ENCODE measurements at places on chromosomes 6 and 20. TPM values are rescaled to one million over a fixed set of nuclear protein-coding genes. Genes with fewer than 3 reads are reported as not detected.

DNA sequence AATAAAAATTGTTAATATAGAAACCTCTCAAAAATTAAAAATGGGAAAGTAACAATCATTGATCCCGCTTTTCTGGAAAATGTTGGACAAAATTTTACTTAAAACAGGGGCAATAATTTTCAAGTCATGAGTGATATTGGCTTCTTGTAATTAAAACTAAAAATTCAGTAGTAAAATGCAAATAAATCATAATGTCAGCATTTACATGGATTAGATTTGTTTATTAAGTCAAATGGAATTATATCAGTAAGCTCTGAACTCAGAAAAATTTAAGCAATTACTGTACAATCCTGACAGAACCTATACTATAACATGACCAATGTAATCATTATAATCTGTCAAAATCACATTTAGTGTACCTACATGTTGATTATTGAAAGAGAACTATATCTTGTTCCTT is 39.9 kb upstream of the NKX2-4 start:
- H3K27me3 ChIP-seq, result no peaks in the 10 kb centered on the region
- H3K4me3 ChIP-seq, result no peak overlapping the region

DNA sequence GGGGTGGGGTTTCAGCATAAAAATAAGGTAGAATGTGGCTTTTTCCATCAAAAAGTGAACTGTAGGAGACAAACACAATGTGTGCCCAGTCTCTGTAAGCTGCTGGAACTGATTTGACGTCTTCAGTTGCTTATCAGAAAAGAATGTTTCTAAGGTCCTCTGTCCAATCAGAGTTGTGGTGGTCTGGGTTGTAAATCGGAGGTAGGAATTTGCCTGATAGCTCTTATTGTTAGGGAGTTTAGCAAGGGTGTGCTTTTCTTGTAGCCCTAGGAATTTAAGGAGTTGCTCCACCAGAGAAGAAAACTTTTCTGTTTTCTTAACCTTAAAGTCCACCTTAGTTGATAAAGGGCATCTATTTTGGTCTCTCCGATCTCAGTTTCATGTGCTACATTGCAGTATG is 10.4 kb upstream of the SSTR4 start:
- no peak for DNase-seq
- no peak overlapping the region for H3K4me3 ChIP-seq
- H3K27ac ChIP-seq, result no peak overlapping the region
- no peaks in the 10 kb centered on the region for H3K36me3 ChIP-seq
- H3K27me3 ChIP-seq, result no peaks in the 10 kb centered on the region

DNA sequence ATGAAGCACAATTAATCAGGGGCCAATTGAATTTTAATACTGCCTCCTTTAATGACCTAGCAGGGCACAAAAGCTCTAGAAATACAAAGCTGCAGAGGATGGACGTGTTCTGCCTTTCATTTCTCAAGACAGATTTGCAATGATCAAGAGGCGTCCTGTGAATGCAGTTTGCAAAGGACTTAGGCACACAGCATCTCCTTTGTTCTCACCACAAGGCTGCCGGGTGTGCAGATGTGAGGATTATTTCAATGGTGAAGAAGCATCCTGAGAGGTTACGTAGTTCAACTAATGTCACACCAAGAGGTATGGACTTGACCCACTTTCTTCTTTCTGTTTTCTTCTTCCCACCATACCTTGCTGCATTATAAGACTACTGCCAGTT is 42.9 kb upstream of the SPTLC3 start:
- H3K27me3 ChIP-seq, result no peaks in the 10 kb centered on the region
- no peak overlapping the region for H3K4me3 ChIP-seq
- H3K4me1 ChIP-seq, result no peaks in the 10 kb centered on the region
- no peak for DNase-seq
- no peak overlapping the region for H3K27ac ChIP-seq

- H3K4me1 ChIP-seq, result peaks cover 43% of the 10 kb centered on the region
- H3K27ac ChIP-seq, result peak overlapping the region; percentile 74
- H3K4me3 ChIP-seq, result no peak overlapping the region
- H3K36me3 ChIP-seq, result no peaks in the 10 kb centered on the region
- no peaks in the 10 kb centered on the region for H3K27me3 ChIP-seq
Measured at GRCh38 chr6:122709922-122710512, 69.5 kb upstream of the FABP7 start.

- peaks cover 12% of the 10 kb centered on the region for H3K27me3 ChIP-seq
- no peaks in the 10 kb centered on the region for H3K36me3 ChIP-seq
- no peak for DNase-seq
- no peak overlapping the region for H3K27ac ChIP-seq
Measured at GRCh38 chr20:58017231-58017969, 211.1 kb downstream of the ANKRD60 start.

GRCh38 chr20:20487811-20488210 is 119.9 kb downstream of the INSM1 start:
- no peak for DNase-seq
- no peaks in the 10 kb centered on the region for H3K36me3 ChIP-seq
- no peaks in the 10 kb centered on the region for H3K27me3 ChIP-seq
- H3K27ac ChIP-seq, result no peak overlapping the region
- no peak overlapping the region for H3K4me3 ChIP-seq
- H3K4me1 ChIP-seq, result no peaks in the 10 kb centered on the region

DNA sequence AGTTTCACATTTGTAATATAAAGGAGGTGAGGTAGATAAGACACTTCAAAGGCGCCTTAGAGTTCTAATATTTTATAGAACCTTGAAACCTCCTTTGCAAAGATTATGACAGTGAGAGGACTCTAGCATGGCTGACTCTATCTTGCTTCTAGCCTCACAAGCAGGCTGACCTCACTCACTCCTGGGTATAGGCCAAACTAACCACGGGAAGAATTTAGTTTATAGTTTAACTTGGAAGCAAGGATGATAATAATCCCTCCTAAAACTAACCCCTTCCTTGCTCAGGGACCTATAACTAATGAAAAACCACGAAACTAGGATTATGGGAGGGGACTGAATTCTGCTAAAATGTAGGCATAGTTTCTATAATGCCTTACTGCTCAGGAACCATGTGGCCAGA is 84.3 kb downstream of the FILIP1 start:
- H3K27ac ChIP-seq, result no peak overlapping the region
- no peaks in the 10 kb centered on the region for H3K36me3 ChIP-seq
- H3K4me1 ChIP-seq, result no peaks in the 10 kb centered on the region
- DNase-seq, result no peak

- no peak overlapping the region for H3K27ac ChIP-seq
- no peak overlapping the region for H3K4me3 ChIP-seq
- no peaks in the 10 kb centered on the region for H3K27me3 ChIP-seq
- no peaks in the 10 kb centered on the region for H3K4me1 ChIP-seq
- H3K36me3 ChIP-seq, result no peaks in the 10 kb centered on the region
- DNase-seq, result no peak
Measured at GRCh38 chr6:140915551-140915950, 1217.2 kb upstream of the GJE1 start.

- no peak overlapping the region for H3K4me3 ChIP-seq
- H3K36me3 ChIP-seq, result no peaks in the 10 kb centered on the region
- DNase-seq, result no peak
- no peaks in the 10 kb centered on the region for H3K27me3 ChIP-seq
Measured at GRCh38 chr6:119902681-119903080, 553.1 kb upstream of the MAN1A1 start.

- no peak overlapping the region for H3K27ac ChIP-seq
- DNase-seq, result no peak
- no peaks in the 10 kb centered on the region for H3K4me1 ChIP-seq
- H3K4me3 ChIP-seq, result no peak overlapping the region
- H3K27me3 ChIP-seq, result peaks cover 62% of the 10 kb centered on the region
Measured at GRCh38 chr6:41332842-41333736, 2.3 kb upstream of the NCR2 start.

- no peak overlapping the region for H3K4me3 ChIP-seq
- H3K4me1 ChIP-seq, result no peaks in the 10 kb centered on the region
- DNase-seq, result no peak
Measured at GRCh38 chr6:155319902-155320301, 5.6 kb upstream of the TFB1M start.

DNA sequence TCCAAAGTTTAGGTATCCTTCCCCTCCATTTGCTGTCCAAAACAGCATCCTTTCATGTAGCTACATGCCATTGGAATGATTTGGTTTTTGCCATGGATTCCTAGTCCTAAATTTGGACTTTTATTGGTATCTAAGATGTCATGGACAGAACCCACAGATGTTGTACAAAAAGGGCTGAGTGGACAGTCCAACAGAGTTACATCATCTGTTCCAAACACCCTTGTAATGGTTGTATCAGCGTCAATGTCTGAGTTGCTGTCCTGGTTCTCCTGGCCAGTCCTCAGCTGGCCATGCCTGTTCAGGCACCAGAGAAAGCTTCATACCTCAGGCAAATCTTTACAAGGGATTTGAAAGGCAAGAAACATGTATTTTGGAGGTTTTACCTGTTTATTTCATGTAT is 191.3 kb downstream of the ESR1 start:
- no peaks in the 10 kb centered on the region for H3K4me1 ChIP-seq
- no peak overlapping the region for H3K4me3 ChIP-seq
- H3K36me3 ChIP-seq, result no peaks in the 10 kb centered on the region
- H3K27me3 ChIP-seq, result no peaks in the 10 kb centered on the region

GRCh38 chr6:24743265-24743943 is 24.4 kb upstream of the C6orf62 start:
- no peaks in the 10 kb centered on the region for H3K4me1 ChIP-seq
- no peaks in the 10 kb centered on the region for H3K27me3 ChIP-seq
- peak overlapping the region; percentile 70 for H3K27ac ChIP-seq
- no peaks in the 10 kb centered on the region for H3K36me3 ChIP-seq
- H3K4me3 ChIP-seq, result no peak overlapping the region

- no peak overlapping the region for H3K4me3 ChIP-seq
- peaks cover 42% of the 10 kb centered on the region for H3K4me1 ChIP-seq
- peaks cover 37% of the 10 kb centered on the region for H3K36me3 ChIP-seq
Measured at GRCh38 chr20:50734730-50735679, 3.6 kb downstream of the PARD6B start.

DNA sequence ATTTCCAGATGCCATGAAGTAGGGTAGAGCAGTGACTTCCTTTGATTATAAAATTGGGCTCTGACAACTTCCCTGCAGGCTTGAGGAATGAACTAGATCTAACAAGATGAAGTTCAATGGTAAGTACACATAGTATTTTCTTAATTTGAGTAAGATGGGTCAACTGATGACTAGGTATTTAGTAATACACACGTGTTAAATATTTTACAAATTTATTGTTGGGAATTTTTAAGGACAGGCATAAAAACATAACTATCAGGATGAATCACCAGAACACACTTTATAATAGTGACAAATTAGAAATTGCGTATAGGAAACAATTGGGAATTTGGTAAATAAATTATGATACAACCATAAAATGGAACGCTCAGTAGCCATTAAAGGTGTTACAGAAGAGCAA is 762.4 kb upstream of the SLC35B3 start:
- no peaks in the 10 kb centered on the region for H3K4me1 ChIP-seq
- no peaks in the 10 kb centered on the region for H3K36me3 ChIP-seq
- H3K4me3 ChIP-seq, result no peak overlapping the region
- H3K27me3 ChIP-seq, result no peaks in the 10 kb centered on the region

- no peaks in the 10 kb centered on the region for H3K27me3 ChIP-seq
- no peak overlapping the region for H3K4me3 ChIP-seq
- no peak for DNase-seq
- no peaks in the 10 kb centered on the region for H3K4me1 ChIP-seq
- H3K36me3 ChIP-seq, result peaks cover 18% of the 10 kb centered on the region
- H3K27ac ChIP-seq, result no peak overlapping the region
Measured at GRCh38 chr6:158417760-158418098, 105.5 kb downstream of the TULP4 start.

DNA sequence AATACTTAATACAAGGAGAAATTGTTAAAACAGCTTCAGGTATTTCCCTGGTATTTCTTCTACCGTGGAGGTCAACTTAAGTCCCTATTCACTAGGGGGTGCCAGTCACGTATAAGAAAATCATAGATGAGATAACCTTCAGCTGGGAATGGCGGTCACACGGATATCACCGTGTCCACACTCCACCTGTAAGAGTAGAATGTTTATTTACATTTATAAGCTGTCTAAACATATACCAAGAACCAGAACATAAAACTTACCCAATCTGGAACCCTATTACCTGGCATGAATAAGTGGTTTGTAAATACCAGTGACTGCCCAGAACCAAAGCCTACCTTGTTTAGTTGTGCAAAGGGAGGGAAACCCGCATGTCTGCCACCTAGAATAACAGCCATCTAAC is 1.9 kb upstream of the ELOVL4 start:
- H3K4me3 ChIP-seq, result no peak overlapping the region
- no peaks in the 10 kb centered on the region for H3K27me3 ChIP-seq
- DNase-seq, result peak; percentile 27
- no peak overlapping the region for H3K27ac ChIP-seq
- H3K36me3 ChIP-seq, result no peaks in the 10 kb centered on the region

- H3K27ac ChIP-seq, result no peak overlapping the region
- no peak overlapping the region for H3K4me3 ChIP-seq
- no peaks in the 10 kb centered on the region for H3K4me1 ChIP-seq
- peaks cover 72% of the 10 kb centered on the region for H3K36me3 ChIP-seq
- H3K27me3 ChIP-seq, result no peaks in the 10 kb centered on the region
- DNase-seq, result no peak
Measured at GRCh38 chr20:1370548-1371110, 22.2 kb downstream of the FKBP1A start.

DNA sequence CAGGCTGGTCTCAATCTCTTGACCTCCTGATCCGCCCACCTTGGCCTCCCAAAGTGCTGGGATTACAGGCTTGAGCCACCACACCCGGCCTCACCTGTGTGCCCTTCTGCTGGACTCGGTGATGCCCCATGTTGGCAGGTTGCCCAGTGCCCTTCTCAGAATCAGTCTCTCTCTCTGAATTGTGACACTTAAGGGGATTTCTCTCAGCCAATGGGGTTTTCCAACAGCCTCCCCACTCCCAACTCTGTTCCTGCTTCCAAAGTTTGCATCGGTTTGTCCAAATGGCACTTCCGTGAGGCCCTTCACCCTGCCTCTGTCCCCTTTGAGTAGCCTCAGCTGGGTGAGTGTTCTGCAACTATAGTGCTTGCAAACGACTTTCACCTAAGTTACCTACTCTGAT is 3.1 kb upstream of the MRPS10 start:
- peaks cover 5% of the 10 kb centered on the region for H3K4me1 ChIP-seq
- H3K4me3 ChIP-seq, result no peak overlapping the region
- no peaks in the 10 kb centered on the region for H3K27me3 ChIP-seq
- H3K27ac ChIP-seq, result no peak overlapping the region

- no peak overlapping the region for H3K4me3 ChIP-seq
- H3K4me1 ChIP-seq, result no peaks in the 10 kb centered on the region
- H3K27me3 ChIP-seq, result no peaks in the 10 kb centered on the region
- H3K27ac ChIP-seq, result no peak overlapping the region
- DNase-seq, result no peak
Measured at GRCh38 chr6:92196325-92196724, 1223.0 kb downstream of the EPHA7 start.

DNA sequence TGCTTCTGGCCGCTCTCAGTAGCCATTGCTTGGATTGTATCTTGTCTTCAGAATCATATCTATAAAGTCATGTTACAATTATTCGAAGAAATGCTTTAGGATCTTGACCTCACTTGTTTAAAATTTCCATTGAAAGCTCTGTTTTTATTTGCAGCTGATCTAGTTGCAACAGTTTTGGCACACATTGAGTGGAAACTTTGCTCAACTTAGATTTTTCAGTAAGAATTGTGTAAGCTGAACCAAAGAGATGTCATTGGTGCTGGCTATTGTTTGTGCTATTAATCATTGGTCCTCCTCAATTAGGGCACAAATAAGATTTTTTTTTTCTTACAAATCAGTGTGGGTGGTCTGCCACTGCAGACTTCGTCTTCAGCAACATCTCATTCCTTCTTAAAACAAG is 649.2 kb downstream of the MMUT start:
- no peaks in the 10 kb centered on the region for H3K4me1 ChIP-seq
- H3K36me3 ChIP-seq, result no peaks in the 10 kb centered on the region
- DNase-seq, result no peak
- H3K27me3 ChIP-seq, result no peaks in the 10 kb centered on the region

Gene IYD
- not detected for total RNA-seq

Gene SLC35F1
- total RNA-seq, result not detected

Gene DNAJC5
- 42.8 TPM for total RNA-seq

Gene GSTA2
- total RNA-seq, result not detected

Gene KCNQ5
- total RNA-seq, result 5.0 TPM

Gene HS3ST5
- not detected for total RNA-seq

Gene TREM2
- total RNA-seq, result not detected

Gene POU5F1
- 2.3 TPM for total RNA-seq

Gene CNBD2
- total RNA-seq, result 4.5 TPM
